ENCODE measurements at places on chromosomes 5 and 9.

GRCh38 chr5:155530046-155530445 lies 516.5 kb downstream of the KIF4B start:
- no peak for DNase-seq

DNA sequence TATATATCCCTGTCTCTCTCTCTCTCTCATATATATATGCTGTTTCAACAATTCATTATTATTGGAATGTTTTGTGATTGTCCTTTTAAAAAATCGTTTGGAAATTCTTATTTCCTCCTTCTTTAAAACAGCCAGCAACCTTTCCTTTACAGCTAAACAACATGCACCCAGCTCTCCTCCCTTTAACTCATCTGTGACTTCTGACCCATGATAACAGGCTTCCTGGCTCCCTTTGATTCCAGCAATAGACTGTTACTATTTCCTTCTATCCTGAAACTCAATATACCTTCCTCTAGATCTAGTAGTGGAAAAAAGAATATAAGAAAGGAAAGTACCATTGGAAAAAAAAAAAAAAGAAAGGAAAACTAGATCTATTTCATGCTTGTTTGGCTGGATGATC lies 254.7 kb upstream of the RGMB start:
- no peak for DNase-seq

GRCh38 chr5:150208187-150209098 lies 18.6 kb downstream of the SLC6A7 start:
- DNase-seq, result no peak

GRCh38 chr5:51882647-51883046 lies 499.4 kb downstream of the ISL1 start:
- DNase-seq, result no peak

DNA sequence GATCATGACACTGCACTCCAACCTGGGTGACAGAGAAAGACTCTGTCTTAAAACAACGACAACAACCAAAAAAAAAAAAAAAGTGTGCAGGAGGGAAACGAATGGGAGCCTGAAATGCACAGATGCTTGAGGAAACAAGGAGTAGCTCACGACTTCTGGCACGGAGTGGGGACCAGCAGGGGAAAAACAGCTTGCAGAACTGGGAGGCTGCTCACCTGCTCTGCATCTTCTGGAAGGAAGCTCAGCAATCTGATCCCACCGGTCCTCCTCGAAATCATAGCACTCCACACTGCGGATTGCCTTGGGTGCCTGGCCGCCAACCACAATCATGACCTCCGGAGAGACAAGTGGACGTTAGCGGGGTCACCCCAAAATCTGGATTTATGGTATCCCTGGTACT lies 96.2 kb downstream of the KLHL3 start:
- DNase-seq, result no peak

GRCh38 chr9:68495247-68495646 lies 45.4 kb downstream of the TMEM252 start:
- DNase-seq, result no peak

DNA sequence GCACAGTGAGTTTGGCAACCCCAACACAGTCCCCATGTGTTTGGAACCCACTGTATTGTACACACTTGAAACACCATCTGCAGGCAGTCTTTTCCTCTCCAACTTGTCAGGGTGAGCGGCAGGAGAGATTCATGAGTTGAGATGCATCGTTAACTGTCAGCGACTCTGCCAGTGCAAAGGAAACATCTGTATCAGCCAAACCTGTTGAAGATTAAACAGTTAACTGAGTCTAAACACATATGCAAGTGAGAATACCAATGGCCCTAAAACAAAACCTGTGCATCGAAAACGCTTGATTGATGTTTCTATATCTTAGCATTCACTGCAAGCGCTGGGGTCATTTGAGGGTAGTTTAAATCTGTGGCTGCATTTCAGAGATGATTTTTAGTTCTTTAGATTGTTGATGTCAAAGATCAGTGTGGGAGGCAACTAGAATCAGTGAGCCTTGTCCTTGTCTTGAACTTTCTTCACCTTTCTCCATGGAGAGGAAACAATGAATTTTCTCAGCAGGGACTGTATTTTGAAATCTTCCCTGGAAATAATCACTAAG lies 41.3 kb upstream of the PAM start:
- no peak for DNase-seq

DNA sequence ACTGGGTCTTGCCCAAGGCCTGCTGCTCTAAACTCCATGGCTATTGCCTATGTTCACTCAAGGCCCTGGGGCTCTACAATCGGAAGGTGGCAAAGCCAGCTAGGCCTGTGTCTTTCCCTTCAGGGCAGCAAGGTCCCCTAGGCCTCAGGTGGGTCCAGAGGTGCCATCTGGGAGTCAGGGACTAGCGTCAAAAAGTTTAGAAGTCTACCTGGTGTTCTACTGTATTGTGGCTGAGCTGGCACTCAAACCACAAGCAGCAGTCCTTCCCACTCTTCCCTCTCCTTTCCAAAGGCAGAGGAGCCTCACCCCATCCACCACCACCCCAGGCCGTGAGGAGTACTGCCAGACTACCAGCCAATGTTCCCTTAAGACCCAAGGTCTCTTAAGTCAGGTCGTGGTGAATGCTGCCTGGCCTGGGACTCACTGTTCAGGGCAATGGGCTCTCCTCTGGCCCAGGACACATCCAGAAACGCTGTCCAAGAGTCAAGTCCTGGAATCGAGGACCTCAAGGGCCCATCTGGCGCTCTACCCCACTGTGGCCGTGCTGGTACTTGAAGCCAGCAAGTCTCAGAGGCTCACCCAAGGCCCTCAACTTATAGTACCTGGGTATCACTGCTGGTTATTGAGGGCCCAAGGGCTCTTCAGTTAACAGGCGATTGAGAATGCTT lies 13.0 kb upstream of the SARDH start:
- DNase-seq, result no peak

GRCh38 chr9:122015170-122015821 lies 77.8 kb downstream of the TTLL11 start:
- no peak for DNase-seq

GRCh38 chr5:177510567-177511053 lies 984 bp upstream of the DOK3 start:
- DNase-seq, result no peak

DNA sequence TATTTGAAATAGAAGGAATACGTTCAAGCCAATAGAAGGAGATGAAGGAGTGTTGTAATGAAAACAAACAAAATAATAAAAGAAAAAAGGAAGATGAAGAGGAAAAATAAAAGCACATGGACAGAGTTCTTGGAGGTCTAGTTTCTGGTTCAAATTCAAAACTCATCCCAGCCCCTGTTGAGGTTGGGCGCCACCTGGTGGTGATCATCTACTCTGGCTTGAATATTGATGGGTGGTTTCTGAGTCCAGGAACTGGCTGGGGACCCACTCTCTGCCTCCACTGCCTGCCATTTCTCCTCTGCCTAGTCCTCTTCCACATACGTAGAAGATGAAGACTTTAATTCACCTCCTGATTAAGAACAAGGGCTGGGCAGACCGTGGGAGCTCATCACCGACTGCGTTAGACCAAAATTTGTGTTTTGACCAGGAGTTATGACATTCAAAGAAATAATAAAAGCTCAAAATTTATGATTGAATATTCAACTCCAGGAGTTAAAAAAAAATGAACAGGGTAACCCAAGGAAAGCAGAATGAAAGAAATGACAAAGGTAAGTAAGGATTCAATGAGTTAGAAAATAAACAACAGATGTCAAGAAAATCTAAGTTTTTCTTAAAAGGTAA lies 99.0 kb upstream of the SLC1A3 start:
- DNase-seq, result peak; percentile 47

GRCh38 chr9:98134702-98135557 lies 15.9 kb upstream of the TRIM14 start:
- no peak for DNase-seq

GRCh38 chr5:50702615-50703366 lies 36.4 kb downstream of the PARP8 start:
- DNase-seq, result no peak

- DNase-seq, result no peak
These were observed 162.2 kb downstream of the OXCT1 start for GRCh38 chr5:41707853-41708603.

DNA sequence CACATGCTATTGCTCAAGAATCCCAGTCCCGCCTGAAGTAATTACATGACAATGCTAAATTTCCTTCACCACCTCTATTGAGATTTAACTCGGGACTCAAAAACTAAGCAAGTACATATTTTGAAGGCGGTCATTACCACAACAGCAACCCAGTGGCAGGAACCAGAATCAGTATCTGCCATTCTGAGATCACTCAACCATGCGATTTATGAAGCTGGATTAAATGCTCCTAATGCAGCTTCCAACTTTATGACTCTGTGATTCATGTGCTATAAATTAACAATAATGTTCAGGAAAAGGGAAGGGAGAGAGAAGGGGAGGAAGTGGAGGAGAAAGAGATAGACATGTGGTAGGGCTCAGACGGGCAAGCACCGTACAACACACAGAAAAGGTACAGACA lies 194.7 kb downstream of the DNAH5 start:
- no peak for DNase-seq

DNA sequence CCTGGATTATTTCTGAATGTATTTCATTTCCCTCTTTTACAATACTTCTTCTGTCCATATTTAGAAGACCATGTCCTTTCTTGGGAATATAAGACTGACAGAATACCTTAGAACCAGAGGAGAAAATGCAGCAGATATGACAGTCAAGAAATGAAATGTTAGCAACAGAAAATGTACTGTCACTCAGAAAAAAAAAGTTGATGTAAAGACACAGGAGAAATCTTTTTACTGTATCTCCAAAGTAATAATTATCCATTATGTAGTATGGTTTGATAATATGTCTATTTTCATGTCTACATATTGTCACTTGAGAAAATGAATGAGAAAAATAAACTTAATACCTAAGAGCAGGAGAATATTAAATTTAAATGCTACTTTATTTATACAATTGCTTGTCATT lies 652.1 kb downstream of the GABRG2 start:
- no peak for DNase-seq

DNA sequence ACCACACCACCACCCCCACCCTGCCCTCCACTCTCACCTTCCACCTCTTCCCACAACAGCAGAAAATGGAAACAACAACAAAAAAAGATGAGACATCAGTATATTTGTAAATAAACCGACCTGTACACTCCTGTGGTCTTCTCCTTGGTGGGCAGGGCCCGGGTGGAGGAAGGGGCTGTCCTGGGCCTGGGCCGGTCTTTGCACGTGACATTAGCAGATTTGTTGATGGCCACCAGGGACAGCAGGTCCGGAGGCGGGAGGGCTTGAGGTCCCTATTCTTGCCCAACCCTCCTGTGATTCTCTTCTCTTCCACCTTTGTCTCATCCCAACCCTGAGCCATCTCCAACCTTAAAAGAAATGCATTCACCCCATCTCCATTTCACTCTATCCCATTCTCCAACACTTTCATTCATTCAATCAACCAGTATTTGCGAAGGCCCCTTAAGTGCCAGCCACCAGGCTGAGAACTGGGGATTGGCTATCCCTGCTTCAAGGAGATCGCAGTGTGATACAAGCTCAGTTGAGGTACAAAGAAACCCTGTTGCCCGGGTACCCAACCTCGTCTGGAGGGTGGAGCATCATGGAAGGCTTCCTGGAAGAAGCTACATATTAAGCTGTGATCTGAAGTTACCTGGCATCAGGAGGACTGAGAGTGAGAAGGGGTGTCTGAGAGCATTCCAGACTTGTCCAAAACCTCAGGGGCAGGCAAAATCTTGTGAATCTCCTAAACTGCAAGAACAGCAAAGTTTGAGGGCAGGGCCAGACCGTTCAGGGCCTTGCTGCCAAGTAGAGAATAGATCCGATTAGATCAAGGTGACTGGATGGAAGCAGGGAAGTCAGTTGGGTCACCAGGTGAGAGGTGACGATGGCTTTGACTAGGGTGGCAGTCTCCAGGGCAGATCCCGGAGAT lies 87.4 kb downstream of the LMX1B start:
- DNase-seq, result no peak

DNA sequence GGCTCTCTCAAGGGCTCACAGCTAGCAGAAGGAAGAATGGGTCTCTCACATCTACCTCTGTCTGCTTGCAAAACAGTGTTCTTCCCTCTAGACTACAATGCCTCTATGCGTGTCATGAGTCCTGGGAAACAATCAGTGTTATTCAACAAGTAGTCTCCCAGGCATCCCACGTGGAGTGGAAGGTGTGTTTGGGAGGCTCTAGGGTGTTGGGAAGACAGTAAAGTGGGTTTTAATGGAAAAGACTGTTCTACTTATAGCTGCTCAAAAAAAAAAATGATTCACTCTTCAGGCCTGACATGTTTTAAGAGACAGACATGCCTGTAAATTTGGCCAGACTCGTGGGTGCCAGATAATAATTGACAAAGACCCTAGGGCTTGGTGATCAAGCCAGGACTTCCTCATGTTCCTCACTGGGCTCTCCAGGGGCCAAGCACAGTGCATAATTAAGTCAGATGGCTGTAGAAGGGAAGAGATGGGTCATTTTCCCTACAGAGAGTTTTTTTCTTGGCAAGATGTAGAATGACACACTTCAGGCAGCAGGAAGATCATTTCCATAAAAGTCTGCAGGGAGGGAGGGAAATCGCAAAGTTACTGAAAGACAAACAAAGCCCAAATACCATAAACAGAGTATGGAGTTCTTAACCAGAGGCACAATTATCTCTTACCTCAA lies 246.4 kb downstream of the ACTL7B start:
- DNase-seq, result no peak

- DNase-seq, result no peak
These were observed 13.8 kb downstream of the TMEM8B start for GRCh38 chr9:35842795-35843194.

DNA sequence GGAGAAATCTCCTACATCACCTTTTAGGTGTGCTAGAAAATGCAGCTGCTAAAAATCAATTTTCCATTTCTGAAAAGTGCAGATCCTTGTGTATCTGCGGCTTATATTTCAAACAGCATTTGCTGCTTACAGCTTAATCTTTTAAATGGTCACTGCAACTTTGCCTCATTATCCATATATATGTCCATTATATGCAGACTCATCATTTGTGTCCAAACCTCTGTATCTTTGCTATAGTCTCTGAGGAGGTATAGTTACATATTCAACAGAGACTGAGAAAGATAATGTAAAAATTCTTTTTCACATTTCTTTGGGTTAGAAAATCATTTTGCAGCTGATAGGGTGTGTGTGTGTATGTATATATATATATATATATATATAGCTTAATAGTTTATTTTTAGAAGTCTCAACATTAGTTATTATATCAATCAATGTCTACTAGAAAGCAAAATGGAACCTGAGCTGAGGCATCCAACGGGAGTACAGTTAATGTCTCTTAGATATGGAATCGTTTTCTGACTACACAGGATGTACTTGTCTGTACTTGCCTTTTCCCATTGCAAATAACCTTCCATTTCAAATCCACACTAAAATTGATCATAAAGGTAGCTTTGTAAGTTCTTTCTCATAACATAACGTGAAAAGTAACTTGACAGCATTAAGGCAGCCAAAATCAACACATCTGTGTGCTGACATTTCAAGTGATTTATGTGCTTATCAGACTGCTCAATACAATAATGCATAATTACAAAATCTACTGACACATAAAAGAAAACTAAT lies 267.0 kb upstream of the HAPLN1 start:
- no peak for DNase-seq

DNA sequence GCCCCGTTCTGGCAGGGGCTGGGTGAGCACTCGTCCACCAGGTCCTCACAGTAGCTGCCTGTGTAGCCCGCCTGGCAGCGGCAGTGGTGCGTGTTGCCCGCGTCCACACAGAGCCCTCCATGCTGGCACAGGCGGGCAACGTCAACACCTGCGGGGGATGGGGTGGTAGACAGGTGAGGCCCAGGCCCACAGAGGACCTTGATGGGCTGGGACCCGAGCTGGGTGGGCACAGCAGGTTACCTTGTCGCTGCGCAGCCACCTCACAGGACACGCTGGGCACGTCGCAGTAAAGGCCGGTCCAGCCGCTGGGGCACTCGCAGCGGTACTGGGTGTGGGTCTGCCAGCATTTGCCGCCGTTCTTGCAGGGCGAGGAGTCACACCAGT lies 25.1 kb upstream of the SEC16A start:
- DNase-seq, result no peak

GRCh38 chr5:43171451-43171850 lies 20.6 kb upstream of the NIM1K start:
- no peak for DNase-seq

Measured in stimulated activated CD8-positive, alpha-beta memory T cell treated with anti-CD3 and anti-CD28 coated beads, Interleukin-4, amount 100 ng/mL, for 1 hour (primary cell).